ENCODE measurements at places on chromosomes 16 and 17. TPM values are rescaled to one million over a fixed set of nuclear protein-coding genes. Genes with fewer than 3 reads are reported as not detected.

MYH11 gene
- total RNA-seq, result not detected

- peaks cover 8% of the 10 kb centered on the region for H3K27me3 ChIP-seq
- no peak for DNase-seq
- no peaks in the 10 kb centered on the region for H3K36me3 ChIP-seq
- no peak overlapping the region for H3K4me3 ChIP-seq
Measured at GRCh38 chr16:58502217-58502921, 2.4 kb downstream of the NDRG4 start.

GRCh38 chr16:55529018-55529417, 20.1 kb downstream of the LPCAT2 start:
- H3K27me3 ChIP-seq, result no peaks in the 10 kb centered on the region
- H3K36me3 ChIP-seq, result peaks cover 1% of the 10 kb centered on the region
- no peak for DNase-seq
- no peak overlapping the region for H3K27ac ChIP-seq
- H3K4me1 ChIP-seq, result no peaks in the 10 kb centered on the region

RHBDL3 gene
- not detected for total RNA-seq

GRCh38 chr17:1203967-1204291, 24.1 kb upstream of the ABR start:
- H3K36me3 ChIP-seq, result no peaks in the 10 kb centered on the region
- no peak overlapping the region for H3K4me3 ChIP-seq
- DNase-seq, result no peak
- H3K4me1 ChIP-seq, result no peaks in the 10 kb centered on the region
- H3K27ac ChIP-seq, result no peak overlapping the region

DNA sequence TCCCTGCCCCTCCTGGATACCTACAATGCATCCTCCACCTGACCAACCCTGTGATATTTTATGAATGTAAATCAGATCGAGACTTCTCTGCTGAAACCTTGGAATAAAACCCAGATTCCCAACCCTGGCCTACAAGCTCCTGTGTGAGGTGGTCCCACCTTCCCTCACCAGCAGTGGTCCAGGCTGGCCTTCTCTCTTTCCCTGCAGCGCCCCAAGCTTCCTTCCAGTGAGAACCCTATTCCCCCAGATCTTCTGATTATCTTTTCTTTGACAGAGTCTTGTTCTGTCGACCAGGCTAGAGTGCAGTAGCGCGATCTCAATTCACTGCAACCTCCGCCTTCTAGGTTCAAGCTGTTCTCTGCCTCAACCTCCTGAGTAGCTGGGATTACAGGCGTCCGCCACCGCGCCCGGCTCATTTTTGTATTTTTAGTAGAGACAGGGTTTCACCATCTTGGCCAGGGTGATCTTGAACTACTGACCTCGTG, 2.5 kb upstream of the HELZ start:
- H3K27me3 ChIP-seq, result no peaks in the 10 kb centered on the region
- peaks cover 61% of the 10 kb centered on the region for H3K4me1 ChIP-seq
- no peaks in the 10 kb centered on the region for H3K36me3 ChIP-seq
- H3K4me3 ChIP-seq, result peak overlapping the region; percentile 91
- peak overlapping the region; percentile 98 for H3K27ac ChIP-seq

PRCD gene
- not detected for total RNA-seq

MVD gene
- total RNA-seq, result 187 TPM

HSPB9 gene
- total RNA-seq, result 0.24 TPM

DNA sequence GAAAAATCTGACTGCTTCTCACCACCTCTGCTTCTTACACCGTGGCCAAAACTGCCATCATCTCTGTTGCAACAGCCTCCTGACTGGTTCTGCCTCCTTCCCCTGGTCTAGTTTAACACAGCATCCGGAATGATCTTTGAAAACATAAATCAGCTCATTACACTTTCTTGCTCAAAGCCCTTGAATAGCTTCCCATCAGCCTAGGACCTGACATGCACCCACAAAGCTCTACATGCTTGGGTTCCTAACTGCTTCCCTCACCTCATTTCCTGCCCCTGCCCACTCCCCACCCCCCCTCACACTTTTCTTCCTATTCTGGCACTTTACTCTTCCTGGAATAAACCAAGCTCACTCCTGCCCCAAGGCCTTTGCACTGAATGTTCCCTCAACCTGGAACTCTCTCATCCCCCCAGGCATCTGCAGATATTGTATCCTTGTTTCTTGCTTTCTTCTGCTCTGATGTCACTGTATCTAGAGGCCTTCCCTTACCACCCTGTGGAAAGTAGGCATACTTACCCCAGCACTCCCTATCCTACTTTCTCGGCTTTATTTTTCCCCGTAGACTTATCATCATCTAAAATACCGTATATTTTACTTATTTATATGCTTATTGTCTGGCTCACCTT, 112.4 kb downstream of the FTO start:
- DNase-seq, result no peak
- no peak overlapping the region for H3K27ac ChIP-seq
- H3K4me1 ChIP-seq, result peaks cover 9% of the 10 kb centered on the region
- H3K36me3 ChIP-seq, result peaks cover 11% of the 10 kb centered on the region

DNA sequence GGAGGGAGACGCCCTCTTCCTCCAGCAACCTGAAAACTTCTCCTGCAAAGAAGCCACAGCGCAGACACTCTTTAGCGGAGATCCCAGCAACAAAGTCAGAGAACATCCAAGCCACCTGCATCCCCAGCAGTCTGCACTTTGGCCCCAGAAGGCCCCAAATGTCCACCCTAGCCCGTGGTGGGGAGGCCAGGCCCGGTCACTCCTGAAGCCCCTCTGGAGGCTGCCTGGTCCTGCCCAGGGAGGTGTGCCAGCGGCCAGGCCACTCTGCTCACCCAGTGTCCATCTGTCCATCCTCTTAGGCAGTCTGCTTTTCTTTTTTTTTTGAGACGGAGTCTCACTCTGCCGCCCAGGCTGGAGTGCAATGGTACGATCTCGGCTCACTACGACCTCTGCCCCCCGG, 5.4 kb downstream of the HAGHL start:
- H3K36me3 ChIP-seq, result peaks cover 22% of the 10 kb centered on the region
- no peak overlapping the region for H3K4me3 ChIP-seq
- H3K27ac ChIP-seq, result no peak overlapping the region
- peaks cover 4% of the 10 kb centered on the region for H3K4me1 ChIP-seq
- no peak for DNase-seq
- no peaks in the 10 kb centered on the region for H3K27me3 ChIP-seq

DNA sequence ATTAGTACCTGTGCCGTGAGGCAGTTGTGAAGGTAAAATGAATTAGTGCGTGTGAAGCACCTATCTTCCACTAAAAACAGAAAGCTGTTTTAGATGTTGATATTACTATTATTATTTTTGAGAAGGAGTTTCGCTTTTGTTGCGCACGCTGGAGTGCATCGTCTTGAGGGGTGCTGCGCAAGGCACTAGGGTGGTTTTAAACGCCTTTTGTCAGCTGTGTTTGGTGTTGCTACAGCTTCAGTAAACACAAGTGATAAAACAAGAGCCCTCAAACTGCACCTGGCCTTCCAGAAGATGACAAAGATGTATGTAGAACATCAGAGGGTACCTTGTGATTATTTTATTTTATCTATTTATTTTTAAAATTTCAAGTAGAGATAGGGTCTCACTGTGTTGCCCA, 38.2 kb downstream of the PLCG2 start:
- no peak overlapping the region for H3K27ac ChIP-seq
- peaks cover 18% of the 10 kb centered on the region for H3K27me3 ChIP-seq
- no peaks in the 10 kb centered on the region for H3K4me1 ChIP-seq
- H3K36me3 ChIP-seq, result no peaks in the 10 kb centered on the region
- H3K4me3 ChIP-seq, result no peak overlapping the region

HCRT gene
- total RNA-seq, result not detected

GRCh38 chr17:17050346-17051345, 8.4 kb downstream of the MPRIP start:
- peaks cover 38% of the 10 kb centered on the region for H3K4me1 ChIP-seq
- no peaks in the 10 kb centered on the region for H3K36me3 ChIP-seq
- no peaks in the 10 kb centered on the region for H3K27me3 ChIP-seq
- H3K27ac ChIP-seq, result peak overlapping the region; percentile 50
- no peak for DNase-seq

DNA sequence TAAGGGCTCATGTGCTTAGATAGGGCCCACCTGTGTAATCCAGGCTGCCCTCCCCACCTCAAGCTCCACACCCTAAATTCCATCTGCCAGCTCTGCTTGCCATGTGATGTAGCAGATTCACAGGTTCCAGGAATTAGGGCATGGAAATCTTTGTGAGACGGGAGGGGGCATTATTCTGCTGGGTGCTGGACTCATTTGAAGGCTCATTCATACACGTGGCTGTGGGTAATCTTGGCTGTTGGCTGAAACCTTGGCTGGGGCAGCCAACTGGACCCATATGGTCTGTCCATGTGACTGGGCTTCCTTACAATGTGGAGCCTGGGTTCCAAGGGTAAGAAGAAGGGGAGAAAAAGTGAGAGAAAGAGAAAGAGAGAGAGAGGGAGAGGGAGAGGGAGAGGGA, 115.1 kb downstream of the CYLD start:
- H3K27ac ChIP-seq, result no peak overlapping the region
- no peaks in the 10 kb centered on the region for H3K27me3 ChIP-seq
- peaks cover 30% of the 10 kb centered on the region for H3K4me1 ChIP-seq
- no peak overlapping the region for H3K4me3 ChIP-seq

- H3K27ac ChIP-seq, result no peak overlapping the region
- H3K27me3 ChIP-seq, result no peaks in the 10 kb centered on the region
- DNase-seq, result no peak
- H3K36me3 ChIP-seq, result no peaks in the 10 kb centered on the region
Measured at GRCh38 chr16:72740347-72740746, 307.6 kb downstream of the ZFHX3 start.

DNA sequence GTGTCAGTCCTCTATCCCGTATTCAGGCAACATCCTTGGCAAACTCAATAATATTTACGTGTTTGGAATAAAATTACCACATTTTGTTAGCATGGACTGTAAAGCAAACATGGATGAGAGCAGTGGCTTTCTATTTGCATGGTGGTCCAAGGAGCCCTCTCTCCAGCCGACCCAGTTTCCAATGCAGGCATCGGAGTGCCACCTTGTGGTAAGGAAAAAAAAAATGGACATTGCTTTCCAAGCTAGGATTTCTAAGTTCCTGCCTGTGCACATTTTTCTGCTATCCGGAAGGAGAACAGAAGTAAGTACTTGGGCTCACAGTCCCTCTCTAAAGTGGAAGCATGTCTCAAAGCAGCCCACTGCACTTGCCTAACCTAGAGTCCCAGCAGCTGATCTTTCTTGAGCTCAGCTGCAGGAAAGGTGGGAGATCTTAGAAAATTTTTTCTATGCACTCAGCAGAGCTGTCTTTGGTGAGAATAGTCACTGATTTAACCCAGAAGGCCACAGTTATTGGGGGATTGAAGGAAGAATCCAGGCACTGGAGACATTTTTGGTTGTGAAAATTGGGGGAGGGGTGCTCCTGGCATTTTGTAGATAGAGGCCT, 46.0 kb upstream of the ERCC4 start:
- no peak overlapping the region for H3K27ac ChIP-seq
- H3K4me1 ChIP-seq, result peaks cover 8% of the 10 kb centered on the region
- H3K36me3 ChIP-seq, result no peaks in the 10 kb centered on the region
- no peaks in the 10 kb centered on the region for H3K27me3 ChIP-seq

TMEM88 gene
- total RNA-seq, result 0.31 TPM

CCDC200 gene
- not detected for total RNA-seq

GRCh38 chr16:48950184-48950583, 331.5 kb downstream of the CBLN1 start:
- no peak overlapping the region for H3K4me3 ChIP-seq
- no peaks in the 10 kb centered on the region for H3K4me1 ChIP-seq
- no peaks in the 10 kb centered on the region for H3K36me3 ChIP-seq
- no peak for DNase-seq
- H3K27me3 ChIP-seq, result 0 out of 3 replicates have a peak, but pooled peaks cover under 1% of the 10 kb centered on the region

DNA sequence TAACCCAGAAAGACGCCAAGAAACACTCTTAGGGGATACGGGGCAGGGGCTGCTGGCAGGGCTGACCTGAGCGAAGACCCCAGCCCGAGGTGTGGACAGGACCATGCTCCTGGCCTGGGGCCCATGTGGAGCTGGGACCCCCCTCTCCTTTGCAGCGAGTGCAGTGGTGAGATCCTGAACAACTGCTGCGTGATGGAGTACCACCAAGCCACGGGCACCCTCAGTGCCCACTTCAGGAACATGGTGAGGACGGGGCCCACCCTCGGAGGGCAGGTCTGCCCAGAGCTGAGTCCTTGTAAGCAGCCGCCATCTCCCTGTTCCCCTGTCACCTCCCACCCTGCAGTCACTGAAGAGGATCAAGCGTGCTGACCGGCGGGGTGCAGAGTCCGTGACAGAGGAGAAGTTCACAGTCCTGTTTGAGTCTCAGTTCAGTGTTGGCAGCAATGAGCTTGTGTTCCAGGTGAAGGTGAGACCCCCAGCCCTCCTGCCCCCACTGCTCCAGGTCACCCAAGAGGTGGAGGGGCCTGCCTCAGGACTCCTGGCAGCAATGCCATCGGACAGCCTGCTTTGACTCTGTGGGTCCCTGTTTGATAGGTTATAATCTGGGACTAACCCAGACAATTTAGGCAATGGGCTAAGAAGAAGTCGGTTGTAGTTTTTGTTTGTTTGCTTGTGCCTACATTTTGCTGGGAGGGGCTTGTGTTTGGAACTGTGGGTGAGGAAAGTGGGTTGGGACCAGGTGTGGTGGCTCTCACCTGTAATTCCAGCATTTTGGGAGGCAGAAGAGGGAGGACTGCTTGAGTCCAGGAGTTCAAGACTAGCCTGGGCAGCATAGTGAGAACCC, 16.1 kb downstream of the STAT5A start:
- peak overlapping the region; percentile 27 for H3K4me3 ChIP-seq
- H3K27ac ChIP-seq, result peak overlapping the region; percentile 63
- H3K4me1 ChIP-seq, result peaks cover 49% of the 10 kb centered on the region
- H3K27me3 ChIP-seq, result no peaks in the 10 kb centered on the region
- no peaks in the 10 kb centered on the region for H3K36me3 ChIP-seq

GRCh38 chr17:60960398-60961065, 282.9 kb downstream of the BCAS3 start:
- H3K36me3 ChIP-seq, result no peaks in the 10 kb centered on the region
- peaks cover 13% of the 10 kb centered on the region for H3K4me1 ChIP-seq
- H3K4me3 ChIP-seq, result no peak overlapping the region
- no peak overlapping the region for H3K27ac ChIP-seq
- no peak for DNase-seq

GDPD3 gene
- 20.6 TPM for total RNA-seq

KRTAP3-1 gene
- total RNA-seq, result 0.81 TPM

- H3K4me3 ChIP-seq, result no peak overlapping the region
- H3K4me1 ChIP-seq, result no peaks in the 10 kb centered on the region
- no peaks in the 10 kb centered on the region for H3K36me3 ChIP-seq
Measured at GRCh38 chr16:49997721-49998251, 27.2 kb upstream of the CNEP1R1 start.

- no peaks in the 10 kb centered on the region for H3K27me3 ChIP-seq
- H3K4me1 ChIP-seq, result peaks cover 39% of the 10 kb centered on the region
- H3K36me3 ChIP-seq, result peaks cover 17% of the 10 kb centered on the region
- DNase-seq, result no peak
- H3K27ac ChIP-seq, result no peak overlapping the region
- H3K4me3 ChIP-seq, result no peak overlapping the region
Measured at GRCh38 chr17:38728290-38728831, 1.8 kb upstream of the CISD3 start.

CCDC154 gene
- 1.5 TPM for total RNA-seq

HBA1 gene
- not detected for total RNA-seq

DNA sequence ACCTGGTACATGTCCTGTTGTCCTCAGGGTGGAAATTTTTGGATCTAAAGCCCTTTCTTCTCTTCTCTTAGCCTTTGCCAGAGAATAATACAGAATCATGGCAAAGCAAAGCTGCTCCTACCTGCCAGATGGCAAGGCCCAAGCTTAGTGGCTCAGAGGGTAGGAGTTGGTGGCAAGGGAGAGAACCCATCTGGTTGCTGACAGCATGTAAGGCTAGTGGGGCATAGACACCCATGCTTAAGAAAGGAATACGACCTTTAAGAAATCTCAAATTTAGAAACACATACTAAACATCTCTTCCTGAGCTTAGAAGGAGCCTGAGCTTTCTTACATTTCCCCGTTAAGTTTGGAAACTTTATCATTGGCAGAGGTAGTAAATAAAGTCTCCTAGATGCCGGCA, 395.0 kb upstream of the SOX9 start:
- no peak for DNase-seq
- H3K27me3 ChIP-seq, result no peaks in the 10 kb centered on the region
- no peak overlapping the region for H3K4me3 ChIP-seq
- no peaks in the 10 kb centered on the region for H3K36me3 ChIP-seq
- H3K27ac ChIP-seq, result no peak overlapping the region
